ENCODE measurements at places on chromosomes 4 and X.

- DNase-seq = no peak
These were observed 106.2 kb downstream of the PRRG1 start for GRCh38 chrX:37455381-37455780.

GRCh38 chr4:107896158-107896645 lies 35.1 kb upstream of the CYP2U1 start:
- DNase-seq = no peak

- no peak for DNase-seq
These were observed 173.0 kb downstream of the RBM46 start for GRCh38 chr4:154954117-154954516.

- no peak for DNase-seq
These were observed 32.5 kb upstream of the MTMR8 start for GRCh38 chrX:64427787-64428186.

DNA sequence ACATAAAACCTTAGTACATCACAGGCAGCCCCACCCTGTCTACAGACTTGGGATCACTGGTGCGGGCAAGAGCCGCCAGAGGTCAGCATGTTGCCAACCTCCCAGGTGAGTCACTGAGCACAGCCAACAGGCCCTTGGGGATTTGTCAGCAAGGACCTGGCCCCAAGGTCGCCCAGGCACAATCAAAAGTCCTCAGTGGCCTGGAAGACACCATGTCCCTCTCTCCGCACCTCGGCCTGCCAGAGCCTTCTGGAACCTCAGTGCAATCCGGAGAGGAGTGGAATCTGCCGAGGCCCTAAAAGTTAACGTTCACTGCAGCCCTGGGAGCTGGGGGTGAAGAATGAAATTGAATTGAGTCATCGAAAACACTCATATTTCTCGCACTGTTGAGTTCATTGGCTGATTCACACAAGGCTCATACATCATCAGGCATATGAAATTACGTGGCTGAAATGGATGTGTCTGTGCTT lies 74.3 kb downstream of the WFS1 start:
- no peak for DNase-seq

- no peak for DNase-seq
These were observed 162.8 kb downstream of the NHS start for GRCh38 chrX:17537723-17538243.

DNA sequence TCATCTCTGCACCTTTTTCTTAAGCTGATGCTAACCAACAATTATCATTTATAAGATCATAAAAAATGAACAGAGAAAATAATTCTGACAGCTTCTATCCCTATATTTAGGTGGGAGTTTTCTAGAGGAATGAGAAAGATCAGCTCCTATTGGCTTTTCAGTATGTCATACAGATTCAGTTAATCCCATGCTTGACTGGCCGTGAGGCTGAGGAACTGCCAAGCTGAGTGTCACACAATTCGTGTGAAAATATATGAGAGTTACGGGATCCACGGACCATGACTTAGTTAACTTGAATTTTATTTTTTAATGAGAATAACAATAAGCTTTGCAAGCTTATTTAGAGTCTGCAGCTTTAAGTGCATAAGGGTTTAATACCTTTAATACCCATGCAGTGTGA lies 37.5 kb downstream of the PHEX start:
- no peak for DNase-seq

- no peak for DNase-seq
These were observed 150.8 kb downstream of the AFAP1 start for GRCh38 chr4:7788694-7789425.

- DNase-seq = no peak
These were observed 84.8 kb upstream of the C1QTNF7 start for GRCh38 chr4:15343000-15343399.

DNA sequence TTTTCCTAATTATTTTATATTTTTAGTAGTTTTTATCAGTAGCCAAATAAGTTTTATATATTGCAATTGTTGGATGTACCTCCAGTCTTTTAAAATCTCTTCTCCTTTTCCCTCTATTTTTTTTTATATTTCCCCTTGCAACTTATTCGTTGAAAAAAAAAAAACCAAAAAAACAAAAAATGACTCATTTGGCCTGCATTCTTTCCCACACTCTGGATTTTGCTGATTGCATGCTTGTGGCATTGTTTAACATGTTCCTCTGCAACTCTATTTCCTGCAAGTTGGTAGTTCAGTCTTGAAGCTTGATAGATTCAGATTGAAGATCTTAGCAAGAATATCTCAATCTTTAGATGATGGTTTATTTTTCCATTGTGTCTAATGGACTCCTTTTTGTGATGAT lies 260.6 kb upstream of the BOD1L1 start:
- DNase-seq = no peak

- no peak for DNase-seq
These were observed 495.2 kb downstream of the NLGN4X start for GRCh38 chrX:5733501-5733900.
